Smooth muscle cell of the brain vasculature (primary cell): ENCODE measurements at places on chromosomes 11 and 22.

DNA sequence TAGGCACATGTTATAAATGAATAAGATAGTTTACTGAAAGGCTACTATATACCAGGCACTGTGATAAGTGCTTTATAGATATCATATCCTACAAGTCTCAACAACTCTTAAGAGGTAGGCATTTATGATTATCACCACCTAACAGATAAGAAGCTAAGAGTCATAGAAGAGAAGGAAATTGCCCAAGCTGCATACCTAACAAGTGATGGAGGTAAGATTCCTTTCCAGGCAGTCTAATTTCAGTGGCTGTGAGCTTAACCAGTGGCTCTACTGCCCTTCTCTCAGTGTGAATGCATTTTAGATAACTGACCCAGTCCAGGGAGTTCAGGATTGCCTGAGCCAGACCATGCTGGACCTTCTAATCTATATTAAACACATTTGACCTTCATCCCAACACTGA, 39.2 kb downstream of the HEPHL1 start:
- DNase-seq = no peak

GRCh38 chr22:40426594-40427333, 56.4 kb downstream of the SGSM3 start:
- no peak for DNase-seq

- DNase-seq = no peak
Measured at GRCh38 chr11:3222003-3222855, 3.6 kb upstream of the MRGPRG start.

DNA sequence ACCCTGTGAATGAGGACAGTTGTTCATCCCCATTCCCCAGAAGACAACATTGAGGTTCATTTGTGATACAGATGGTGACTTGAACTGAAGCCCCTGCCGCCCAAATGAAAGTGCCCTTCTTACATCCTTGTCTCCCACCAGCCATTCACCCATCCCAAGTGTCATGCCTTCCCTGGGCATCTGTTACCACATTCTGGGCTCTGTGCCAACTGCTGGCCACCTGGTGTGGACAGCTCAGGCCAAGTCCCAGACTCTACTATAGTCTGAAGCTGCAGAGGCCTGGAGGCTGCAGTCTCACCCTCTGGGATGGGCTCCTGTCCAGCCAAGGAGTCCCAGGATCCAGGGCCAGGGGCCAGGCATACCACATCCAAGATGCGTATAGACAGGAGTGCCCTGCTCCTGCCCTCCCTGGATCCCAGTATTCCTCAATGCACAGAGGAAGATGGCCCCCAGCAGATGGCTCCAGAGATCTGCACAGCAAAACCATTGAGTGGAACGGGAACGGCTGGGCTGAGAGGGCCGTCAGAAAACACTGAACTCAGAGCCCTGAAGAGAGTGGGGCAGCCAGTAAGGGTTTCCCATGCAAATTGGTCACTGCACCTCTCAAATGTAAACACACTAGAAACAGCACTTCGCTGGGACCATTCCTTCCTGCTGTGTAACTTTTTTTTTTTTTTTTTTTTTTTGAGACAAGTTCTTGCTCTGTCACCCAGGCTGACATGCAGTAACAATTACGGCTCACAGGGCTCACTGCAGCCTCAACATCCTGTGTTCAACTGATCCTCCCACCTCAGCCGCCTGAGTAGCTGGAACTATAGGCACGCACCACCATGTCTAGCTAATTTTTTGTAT, 22.8 kb downstream of the ARRB1 start:
- DNase-seq = no peak

GRCh38 chr11:131694526-131695424, 324.4 kb downstream of the NTM start:
- peak; percentile 56 for DNase-seq

- no peak for DNase-seq
Measured at GRCh38 chr11:75326439-75326810, 25.0 kb downstream of the ARRB1 start.

GRCh38 chr11:11236498-11237059, 116.5 kb downstream of the CSNK2A3 start:
- DNase-seq = no peak

DNA sequence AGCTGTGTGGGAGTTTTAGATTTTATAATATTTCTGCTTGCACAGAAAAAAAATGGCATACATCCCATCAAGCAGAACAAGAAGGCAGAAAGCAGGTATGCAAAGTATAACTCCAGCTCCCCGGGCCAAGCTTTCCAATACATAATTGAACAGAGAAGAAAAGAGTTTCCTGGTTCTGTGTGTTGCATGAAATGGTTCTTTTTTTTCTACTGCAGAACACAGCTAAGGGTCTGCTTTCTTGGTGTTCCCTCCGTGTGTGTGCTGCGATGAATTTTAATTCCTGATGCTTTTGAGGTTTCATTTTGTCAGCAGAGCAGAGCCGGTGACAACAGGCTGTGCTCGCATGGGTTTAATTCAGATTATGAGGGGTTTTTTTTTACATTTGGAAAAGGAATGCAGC, 70.7 kb upstream of the TTC12 start:
- DNase-seq = no peak

- no peak for DNase-seq
Measured at GRCh38 chr22:19970031-19970478, 28.4 kb upstream of the TXNRD2 start.

GRCh38 chr11:99260696-99261095, 239.9 kb downstream of the CNTN5 start:
- DNase-seq = no peak

DNA sequence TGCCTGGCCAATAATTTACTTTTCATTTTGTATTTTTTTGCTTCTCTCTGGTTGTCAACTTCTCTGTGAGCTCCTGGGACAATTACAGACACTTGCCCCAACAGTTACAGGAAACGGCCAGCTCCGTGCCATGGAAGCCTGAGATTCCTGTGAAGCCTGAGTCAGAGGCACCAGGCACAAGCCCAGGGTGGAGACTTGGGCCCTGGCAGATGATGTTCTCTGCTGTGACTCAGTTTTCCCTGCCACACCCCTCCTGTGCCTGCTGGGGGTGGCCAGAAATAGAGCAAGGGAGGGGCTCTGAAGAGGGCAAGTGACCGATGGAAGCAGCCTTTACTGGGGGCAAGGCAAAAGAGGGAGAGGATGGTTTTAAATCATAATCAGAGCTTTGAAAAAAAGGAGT, 4.9 kb downstream of the ATP5MGL start:
- no peak for DNase-seq

GRCh38 chr11:102467080-102467708, 14.6 kb upstream of the TMEM123 start:
- no peak for DNase-seq

DNA sequence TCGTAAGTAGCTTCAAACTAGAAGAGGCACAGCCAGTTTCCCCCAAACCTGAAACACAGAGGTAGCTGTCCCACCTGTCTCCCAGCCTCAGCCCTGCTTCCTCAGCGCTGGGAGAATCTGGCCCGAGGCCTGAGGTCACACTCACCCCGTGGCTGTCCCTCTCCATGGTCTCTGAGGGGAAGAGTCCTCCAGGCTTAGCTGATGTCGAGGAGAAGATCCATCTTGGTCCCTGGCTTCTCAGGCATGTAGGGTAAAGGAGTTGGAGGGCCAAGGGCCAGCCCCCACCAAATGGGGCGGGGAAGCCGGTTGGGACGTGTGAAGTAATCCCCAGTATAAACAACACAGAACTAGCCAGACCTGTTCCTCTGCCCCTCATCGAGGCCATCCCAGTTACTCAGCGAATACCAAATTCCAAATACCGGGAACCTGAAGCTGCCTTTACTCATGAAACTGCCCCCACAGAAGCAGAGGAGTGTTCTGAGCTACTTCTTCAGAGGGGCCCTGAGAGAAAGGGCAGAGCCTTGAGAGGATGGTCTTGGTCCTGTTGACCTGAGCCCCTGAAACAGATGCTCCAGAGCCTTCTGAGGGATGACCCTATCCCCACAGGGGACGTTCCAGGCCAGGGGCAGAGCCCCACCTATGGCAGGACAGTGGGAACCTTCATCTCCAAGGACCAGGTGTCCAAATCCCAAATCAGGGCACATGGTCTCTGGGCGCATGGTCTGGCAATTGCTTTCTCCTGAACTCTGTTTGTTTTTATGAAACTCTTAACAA, at the start of gene TMPRSS13:
TMPRSS13 (minus strand) TSS at position 261 of the 774 bp plus-strand sequence; CDS start at position 166, 95 bp downstream.
- DNase-seq = no peak

DNA sequence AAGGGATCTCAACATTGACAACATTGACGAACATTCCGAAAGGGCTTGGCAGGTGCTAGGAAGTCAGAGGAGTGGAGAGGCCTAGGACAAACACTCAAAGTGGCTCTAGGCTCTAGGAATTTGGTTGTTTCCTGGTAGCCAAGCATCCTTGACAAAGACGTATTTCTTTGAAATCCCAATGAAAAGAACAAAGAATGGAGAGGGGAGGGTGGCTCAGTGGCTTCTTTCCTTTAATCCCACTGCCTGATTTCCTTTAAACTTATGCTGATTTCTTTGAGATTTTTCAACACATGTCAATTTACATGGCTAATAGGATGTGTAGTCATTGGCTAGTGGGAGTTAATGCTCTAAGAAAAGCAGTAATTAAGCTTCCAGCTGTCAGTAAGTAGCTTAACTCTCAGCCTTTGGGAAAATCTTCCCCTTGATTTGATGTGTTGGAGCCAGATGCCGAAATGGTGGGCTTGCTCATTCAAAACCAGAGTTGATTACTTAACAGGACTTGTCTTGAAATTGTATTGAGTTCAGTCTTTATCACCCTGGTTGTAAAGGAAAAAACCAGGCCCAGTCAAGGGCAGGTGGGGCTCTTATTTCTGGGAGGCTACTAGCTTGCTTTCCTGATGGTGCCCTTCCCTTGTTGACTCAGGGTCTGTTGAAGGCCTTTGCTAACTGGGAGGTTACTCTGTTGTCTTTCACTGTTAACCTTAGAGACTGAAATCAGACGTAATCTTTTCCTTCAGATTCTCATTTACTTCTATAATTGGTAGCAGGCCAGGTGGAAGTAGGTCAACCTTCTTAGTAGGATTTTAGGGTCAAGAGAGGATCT, 44.6 kb upstream of the SORL1-AS1 start:
- DNase-seq = no peak

- no peak for DNase-seq
Measured at GRCh38 chr11:43579171-43579918, 101.2 kb upstream of the HSD17B12 start.

GRCh38 chr11:64284962-64285884, at the start of gene GPR137:
Gene GPR137 (plus strand): TSS chr11:64285848. CDS start chr11:64286525, 677 bp downstream.
- DNase-seq = no peak

GRCh38 chr11:63791495-63792167, 21.6 kb upstream of the SPINDOC start:
- no peak for DNase-seq

- no peak for DNase-seq
Measured at GRCh38 chr11:66011239-66011784, 496 bp upstream of the CST6 start.

DNA sequence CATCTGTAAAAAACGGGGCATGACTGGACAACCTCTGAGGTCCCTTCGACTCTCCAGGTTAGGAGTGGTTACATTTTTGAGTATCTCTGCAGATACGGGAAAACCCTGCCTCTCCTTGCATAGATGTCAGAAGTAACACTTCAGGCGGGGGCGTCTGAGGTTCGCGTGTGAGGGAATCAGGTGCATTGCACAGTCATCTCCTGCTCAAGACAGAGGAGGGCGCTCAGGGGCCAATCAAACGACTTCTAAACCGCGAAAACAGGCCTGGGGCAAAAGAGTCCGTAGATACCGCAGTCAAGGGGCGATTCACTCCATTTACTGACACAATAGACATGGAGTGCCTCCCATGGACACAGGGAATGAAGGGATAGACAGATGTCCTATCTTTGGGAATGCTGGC, 31.7 kb downstream of the KIRREL3 start:
- no peak for DNase-seq

- no peak for DNase-seq
Measured at GRCh38 chr11:127226380-127226779, 225.8 kb upstream of the KIRREL3 start.

- no peak for DNase-seq
Measured at GRCh38 chr11:37710031-37710430, 1112.0 kb upstream of the RAG2 start.

DNA sequence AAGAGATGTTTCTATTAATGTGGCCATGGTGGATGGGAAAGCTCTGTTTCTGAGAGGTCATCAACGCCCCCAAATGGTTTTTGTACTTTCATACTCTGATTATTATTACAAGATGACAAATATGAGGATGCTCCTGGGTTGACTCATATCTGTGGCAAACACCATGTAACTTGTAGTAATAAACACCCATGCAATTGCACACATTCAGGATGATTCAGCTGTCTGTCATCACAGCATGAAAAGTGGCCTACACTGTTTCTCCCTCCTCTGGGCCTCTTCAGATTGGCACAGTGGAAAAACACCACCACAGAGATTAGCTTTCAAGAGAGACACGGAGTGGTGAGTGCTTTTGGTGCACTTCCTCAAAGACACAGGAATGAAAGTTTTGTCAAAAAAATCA, 85.4 kb downstream of the MTNR1B start:
- peak; percentile 79 for DNase-seq

DNA sequence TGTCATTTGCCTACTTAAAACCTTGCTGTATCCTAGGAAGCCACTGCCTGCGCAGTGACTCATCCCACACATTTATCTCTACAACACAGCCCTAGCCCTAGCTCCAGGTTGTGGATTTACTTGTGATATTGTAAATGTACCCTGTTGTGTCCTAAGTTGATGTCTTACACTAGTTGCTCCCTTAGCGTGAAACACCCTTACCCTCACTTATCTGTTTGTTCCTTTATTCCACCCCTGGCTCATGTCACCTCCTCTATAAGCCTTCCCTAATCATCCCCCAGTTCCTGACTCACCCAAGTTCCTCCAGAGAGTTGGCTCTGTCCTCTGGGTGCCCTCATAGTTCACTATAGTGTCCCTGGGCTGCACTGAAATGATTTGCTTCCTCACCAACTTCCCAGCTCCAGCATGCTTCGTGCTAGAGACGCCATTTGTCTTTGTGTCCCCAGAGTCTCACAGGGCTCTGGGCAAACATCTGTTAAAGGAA, 431.8 kb upstream of the FAT3 start:
- no peak for DNase-seq

GRCh38 chr22:36457688-36458450, 23.6 kb downstream of the TXN2 start:
- DNase-seq = no peak

- no peak for DNase-seq
Measured at GRCh38 chr11:113928311-113928710, 23.7 kb downstream of the HTR3B start.

- no peak for DNase-seq
Measured at GRCh38 chr11:129440028-129440713, 64.5 kb downstream of the BARX2 start.

DNA sequence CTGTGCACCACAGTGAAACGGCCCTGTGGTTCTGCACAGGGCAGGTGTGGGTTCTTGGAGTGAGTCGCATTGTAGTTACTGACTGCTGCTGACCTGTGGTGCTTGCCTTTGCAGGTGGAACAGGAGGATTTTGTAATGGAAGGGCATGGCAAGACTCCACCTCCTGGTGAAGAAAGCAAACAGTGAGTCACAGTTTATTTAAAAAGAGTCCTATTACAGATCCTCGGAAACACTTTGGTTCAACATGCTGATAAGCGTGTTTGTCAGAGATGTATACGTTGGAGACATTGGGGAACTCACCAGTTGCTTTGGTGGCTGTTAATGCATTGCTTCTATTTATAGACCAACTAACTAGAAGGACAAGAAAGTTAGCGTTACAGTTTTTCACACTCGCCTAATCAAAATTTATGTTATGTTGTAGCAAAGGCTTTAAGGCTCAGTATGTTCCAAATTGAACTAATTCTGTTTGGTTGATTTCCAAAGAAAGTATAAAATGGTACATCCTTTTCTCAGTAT, 21.7 kb upstream of the TNRC6B start:
- DNase-seq = no peak
